ENCODE measurements at places on chromosomes 3 and 15.

- DNase-seq = no peak
Observed at GRCh38 chr3:141992512-141992911, 116.1 kb downstream of the ATP1B3 start.

GRCh38 chr15:63539521-63539920, 35.1 kb downstream of the USP3 start:
- no peak for DNase-seq

- DNase-seq = no peak
Observed at GRCh38 chr3:144351773-144352365, 380.2 kb downstream of the DIPK2A start.

- no peak for DNase-seq
Observed at GRCh38 chr3:5485427-5485826, 297.9 kb downstream of the EDEM1 start.

DNA sequence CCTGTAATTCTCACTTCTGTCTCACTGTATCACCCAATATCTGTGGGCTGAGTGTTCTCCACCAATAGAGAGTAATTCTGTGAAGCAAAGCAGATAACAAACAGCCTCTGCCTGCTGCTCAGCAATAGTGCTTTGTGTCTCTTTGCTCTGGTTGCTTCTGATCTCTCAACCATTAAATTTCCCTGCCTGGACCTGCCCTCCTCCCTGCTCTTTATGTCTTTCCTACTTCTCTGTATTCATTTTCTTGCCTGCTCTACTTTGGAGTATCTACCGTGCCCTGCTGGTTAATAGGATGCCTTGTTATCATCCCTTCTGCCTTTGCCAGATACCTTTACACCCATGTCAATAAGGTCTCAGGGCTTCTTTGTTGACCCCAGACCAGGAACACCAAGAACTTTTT, 102.9 kb upstream of the CGNL1 start:
- no peak for DNase-seq

DNA sequence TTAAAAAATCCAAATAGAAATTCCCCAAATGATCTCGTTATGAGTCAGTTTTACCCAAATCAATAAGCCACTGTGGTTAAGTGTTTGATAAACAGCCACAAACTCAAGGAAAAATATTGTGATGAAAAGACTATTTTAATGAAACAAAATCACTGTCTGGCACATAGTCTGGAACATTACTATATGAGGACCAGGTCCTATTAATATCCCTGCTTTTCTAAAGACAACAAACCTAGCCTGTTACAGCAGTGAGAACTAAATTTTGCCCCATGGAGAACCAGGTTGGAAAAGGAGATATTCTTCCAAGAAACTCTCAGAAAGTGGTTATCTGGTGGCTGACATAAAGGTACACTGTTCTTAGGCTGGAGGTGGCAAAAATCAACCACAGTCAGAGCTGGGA, 27.7 kb upstream of the ZNF385D start:
- no peak for DNase-seq

GRCh38 chr3:7407107-7407506, 546.2 kb downstream of the GRM7 start:
- no peak for DNase-seq

- DNase-seq = no peak
Observed at GRCh38 chr3:185250247-185250646, 3.6 kb downstream of the EHHADH start.

GRCh38 chr15:67873777-67874176, 33.9 kb upstream of the RNU6-1 start:
- DNase-seq = no peak

- no peak for DNase-seq
Observed at GRCh38 chr3:44077267-44077666, 164.4 kb upstream of the TOPAZ1 start.

GRCh38 chr3:194368918-194369317, 625 bp downstream of the LRRC15 start:
- DNase-seq = no peak

- DNase-seq = no peak
Observed at GRCh38 chr3:76731471-76731870, 308.4 kb upstream of the ROBO2 start.

GRCh38 chr3:69741032-69741767, 1.9 kb downstream of the MITF start:
- no peak for DNase-seq

DNA sequence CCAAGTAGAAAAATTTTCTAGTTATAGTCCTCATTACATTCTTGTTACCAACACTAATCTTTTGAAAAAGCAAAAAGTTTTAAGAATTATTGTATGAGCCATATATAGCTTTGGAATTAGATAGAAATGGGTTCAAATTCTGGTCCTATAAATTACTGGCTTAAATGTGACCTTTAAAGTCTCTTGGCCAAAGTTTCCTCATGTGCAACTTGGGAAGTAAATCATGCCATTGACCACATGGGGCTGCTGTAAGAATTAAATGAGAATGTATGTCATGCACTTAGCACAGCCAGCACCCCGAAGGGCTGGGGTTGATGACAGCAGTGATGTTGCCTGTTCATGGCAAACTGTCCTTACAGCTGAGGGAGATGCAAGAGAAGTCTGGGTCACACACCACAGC, 108.3 kb downstream of the TOP2B start:
- DNase-seq = no peak

DNA sequence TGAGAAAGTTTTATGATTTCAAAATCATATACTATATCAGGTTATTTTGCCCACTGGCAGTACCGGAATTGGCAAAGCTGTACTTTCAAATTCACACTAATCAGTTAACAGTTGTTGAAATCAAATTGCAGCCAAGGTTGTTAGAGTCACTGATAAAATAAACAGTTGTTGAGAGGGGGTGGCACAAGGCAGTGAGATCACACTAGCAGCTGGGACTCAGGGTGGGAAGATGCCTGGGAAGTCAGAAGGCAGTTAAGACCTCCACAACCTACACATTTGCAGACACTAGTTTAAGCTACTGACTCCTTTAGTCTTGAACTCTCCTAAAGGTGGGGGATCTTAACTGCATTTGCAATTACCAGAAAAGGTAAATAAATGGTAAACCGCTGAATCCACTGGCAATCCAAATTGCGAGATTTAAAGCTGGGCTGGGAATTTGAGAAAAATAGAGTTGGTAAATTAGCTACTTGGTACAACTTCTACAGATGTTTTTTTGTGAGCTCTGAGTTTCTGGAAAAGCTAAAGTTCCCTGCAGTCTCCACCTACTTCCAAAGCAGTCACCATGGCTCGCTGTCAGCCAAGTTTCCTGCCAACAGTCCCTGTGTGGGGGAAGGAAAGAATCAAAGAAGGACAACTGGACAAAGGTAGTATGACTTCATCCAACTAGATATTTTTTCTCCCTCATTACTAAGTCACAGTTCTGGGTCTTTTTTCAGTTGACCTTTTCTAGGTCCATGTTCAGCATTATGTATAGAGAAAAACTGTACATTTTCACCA, 105.7 kb downstream of the ZNF385D start:
- no peak for DNase-seq

GRCh38 chr15:94265982-94266381, 34.6 kb downstream of the MCTP2 start:
- DNase-seq = no peak

DNA sequence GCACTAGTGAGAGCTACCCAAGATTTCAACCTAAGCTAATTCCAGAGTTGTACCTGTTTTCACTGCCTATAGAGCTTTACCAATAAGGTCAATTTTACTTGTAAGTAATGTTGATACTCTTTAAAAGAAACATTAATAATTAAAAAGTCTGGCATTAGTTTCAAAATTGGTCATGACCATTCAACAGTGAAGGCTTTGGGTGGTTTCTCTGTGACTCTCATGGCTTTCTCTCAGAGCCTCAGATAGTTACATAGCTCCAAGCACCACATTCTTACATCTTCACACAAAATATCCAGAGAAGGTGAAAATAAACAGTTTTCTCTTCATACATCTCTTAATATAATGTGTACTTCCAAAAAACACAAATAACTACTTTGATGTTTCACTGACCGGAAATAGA, 61.5 kb upstream of the TCF12 start:
- no peak for DNase-seq

DNA sequence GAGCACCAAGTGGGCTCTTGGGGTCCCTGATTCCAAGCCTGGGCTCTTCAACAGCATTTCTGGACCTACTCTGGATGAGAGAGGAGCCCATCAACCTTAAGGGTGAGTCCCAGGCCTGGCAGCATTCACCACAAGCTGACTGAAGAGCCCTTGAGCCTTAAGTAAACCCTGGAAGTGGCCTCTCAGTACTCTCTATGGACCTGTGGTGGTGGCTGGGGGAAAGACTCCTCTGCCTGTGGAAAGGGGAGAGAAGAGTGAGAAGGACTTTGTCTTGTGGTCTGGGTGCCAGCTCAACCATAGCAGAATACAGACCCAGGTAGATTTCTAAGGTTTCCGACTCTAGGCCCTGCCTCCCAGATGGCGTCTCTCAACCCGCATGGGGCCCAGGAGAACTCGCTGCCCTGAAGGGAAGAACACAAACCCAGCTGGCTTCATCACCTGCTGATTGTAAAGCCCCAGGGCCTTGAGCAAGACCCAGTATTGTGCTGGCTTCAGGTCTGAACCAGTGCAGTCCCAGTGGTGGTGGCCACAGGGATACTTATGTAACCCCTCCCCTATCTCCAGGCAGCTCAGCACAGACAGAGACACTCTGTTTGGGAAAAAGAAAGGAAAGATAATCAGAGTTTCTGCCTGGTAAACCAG, 71.4 kb downstream of the TFDP2 start:
- DNase-seq = no peak

GRCh38 chr3:15726043-15726442, 71.7 kb downstream of the ANKRD28 start:
- no peak for DNase-seq

DNA sequence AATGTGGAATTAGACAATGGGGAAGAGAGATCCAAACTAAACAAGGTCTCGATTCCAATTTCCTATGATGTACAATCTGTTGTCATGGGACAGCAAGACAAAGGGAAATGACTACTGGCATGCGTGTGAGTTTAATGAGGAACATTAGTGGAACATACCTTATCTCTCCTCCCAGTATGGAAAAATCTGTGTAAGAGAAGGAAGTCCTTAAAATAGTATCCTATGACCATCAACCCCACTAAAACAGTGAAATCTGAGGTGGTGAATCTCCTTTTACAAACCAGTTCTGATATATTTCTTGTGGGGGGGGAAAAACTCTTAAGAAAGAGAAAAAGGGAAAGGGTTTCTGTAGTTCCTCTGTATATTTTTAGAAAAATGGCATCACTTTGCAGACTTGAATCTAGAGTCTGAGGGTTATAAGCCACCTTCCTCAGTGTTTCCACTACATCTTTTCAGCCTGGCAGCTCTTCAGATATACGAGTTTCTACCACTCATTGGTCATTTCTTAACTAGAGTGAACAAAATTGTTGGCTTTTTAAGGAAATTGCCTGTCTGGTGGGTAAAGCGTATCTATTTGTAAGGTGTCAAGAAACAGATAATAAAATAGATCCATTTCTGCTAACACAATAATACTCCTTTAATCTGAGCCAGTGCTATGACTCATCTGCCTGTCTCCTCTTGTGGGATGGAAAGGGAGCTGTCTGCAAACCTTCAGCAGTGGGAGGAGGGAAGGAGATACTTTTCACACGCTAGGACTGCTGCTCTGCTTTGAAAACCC, 3.0 kb upstream of the TNFAIP8L3 start:
- DNase-seq = no peak

DNA sequence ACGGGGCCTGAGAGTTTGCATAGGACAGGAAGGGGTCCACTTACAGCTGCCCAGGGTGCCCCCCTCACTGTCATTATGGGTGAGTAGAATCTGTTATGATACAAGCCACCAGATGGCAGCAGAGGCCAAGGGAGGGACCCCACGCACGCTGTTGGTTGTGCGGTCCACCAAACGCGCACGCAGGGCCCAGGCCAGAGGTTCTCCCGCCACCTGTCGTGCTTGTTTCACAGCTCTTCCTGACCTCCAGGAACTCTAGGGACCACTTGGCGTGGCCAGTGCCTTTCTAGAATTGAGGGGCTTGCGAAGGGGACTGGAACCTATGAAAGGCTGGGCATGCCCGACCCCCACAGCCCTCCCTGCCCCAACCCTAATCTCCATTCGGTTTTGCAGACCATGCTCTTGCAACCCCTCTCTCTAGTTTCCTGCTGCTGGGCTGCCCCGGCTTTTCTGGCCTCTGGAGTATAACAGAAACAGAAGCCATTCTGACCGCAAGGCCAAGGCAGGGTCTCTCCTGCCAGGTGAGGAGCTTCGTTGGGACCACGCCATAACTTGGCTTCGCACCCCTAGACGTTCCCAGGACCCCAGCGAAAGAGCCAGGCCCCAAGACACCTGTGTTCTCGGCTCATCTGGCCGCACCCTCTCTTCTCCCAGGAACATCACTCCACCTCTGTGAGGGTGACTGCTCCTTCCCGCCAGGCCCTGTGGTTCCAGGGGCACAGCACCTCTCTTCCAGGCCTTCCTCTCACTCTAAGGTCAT, 46.0 kb downstream of the ALDH1L1 start:
- no peak for DNase-seq

- no peak for DNase-seq
Observed at GRCh38 chr3:173911446-173911845, 513.9 kb downstream of the NLGN1 start.

- DNase-seq = no peak
Observed at GRCh38 chr15:39495871-39496840, 84.7 kb upstream of the THBS1 start.

- DNase-seq = no peak
Observed at GRCh38 chr3:75176937-75177336, 487.2 kb upstream of the FRG2C start.

DNA sequence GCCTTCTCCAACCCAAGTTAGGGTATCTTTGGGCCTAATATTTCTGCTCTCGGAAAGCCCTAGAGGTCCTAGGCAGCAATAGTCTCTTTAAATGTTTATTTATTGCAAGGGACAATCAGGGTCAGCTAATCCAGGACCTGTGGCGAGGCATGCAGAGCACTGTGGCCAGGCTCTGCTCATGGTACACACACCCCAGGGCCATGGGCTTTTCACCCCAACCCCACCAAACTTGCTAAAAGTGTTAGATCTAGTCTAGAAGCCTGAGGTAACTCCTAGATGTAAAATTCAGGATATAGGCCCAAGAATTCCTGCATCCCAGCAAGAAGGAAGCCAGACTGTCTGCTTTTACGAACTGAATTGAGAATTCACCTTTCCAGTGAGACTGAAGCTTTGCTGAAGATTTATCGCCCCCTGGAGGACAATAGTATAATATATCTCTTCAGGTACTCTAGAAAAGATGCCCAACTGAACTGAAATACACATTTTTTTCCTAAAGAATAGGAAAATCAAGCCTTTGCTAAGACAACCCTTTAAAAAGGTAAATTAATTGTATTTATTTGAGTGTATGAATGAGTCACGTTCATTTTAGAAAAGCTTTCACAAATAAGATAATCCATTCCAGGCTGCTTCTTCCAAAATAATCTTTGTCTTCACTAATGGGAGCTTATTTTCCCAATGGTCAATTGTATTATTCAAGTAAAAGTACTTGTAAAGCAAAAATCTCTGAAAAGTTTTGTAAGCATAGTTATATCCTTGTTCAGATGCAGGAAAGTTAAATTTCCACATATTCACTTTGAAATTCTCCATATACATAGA, 89.8 kb downstream of the LRRC3B start:
- DNase-seq = no peak

All from activated CD8-positive, alpha-beta memory T cell treated with anti-CD3 and anti-CD28 coated beads for 1 hour (primary cell).